ENCODE measurements at places on chromosomes 5 and 9. TPM values are rescaled to one million over a fixed set of nuclear protein-coding genes. Genes with fewer than 3 reads are reported as not detected.

GDF9 gene
- 0.09 TPM for total RNA-seq

ROR2 gene
- 29.4 TPM for total RNA-seq

SPATA31A6 gene
- not detected for total RNA-seq

NR2F1-AS1 gene
- 45.1 TPM for total RNA-seq

DMRT3 gene
- not detected for total RNA-seq

FGF1 gene
- 0.92 TPM for total RNA-seq

WDR36 gene
- total RNA-seq: 49.2 TPM

MUSK gene
- 5.5 TPM for total RNA-seq

C9orf153 gene
- total RNA-seq: 0.18 TPM

FOXD4L6 gene
- 0.09 TPM for total RNA-seq

EFCAB9 gene
- not detected for total RNA-seq

SLC25A2 gene
- 0.18 TPM for total RNA-seq

OLFM1 gene
- 5.5 TPM for total RNA-seq

COL27A1 gene
- 7.1 TPM for total RNA-seq
